ENCODE measurements at places on chromosomes 2 and 18.

DNA sequence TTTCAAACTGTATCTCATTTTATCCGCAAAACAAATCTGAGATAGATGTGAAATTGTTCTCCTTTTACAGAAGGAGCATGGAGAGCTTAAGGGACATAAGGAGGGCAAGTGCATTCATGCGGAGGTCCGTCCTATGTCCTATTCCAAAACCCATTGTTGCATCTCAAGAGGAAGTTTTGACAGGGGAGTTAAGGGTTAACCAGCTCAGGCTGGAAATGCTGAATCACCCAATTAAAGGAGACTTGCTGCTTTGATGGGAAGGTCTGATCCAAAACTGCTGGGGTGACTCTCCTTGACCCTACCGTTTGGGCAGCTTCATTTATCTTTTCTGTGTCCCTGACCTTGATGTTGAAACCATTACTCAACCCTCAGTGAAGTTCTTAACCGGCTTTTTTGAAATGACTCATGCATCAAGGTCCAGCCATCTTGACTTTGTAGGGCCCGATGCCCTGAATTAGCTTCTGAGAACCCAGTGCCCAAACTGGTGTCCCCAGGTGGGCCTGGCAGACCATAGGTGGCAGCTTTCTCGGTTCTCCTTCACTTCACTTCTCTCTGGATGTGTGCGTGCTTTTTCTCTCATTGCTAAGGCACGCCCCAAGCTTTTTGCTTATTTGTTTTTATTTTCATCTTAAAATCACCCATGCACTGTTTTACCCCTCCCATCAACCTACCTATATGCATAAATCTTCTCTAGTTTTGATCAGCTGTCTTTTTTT, 15.9 kb upstream of the TXNDC2 start:
- DNase-seq = no peak

DNA sequence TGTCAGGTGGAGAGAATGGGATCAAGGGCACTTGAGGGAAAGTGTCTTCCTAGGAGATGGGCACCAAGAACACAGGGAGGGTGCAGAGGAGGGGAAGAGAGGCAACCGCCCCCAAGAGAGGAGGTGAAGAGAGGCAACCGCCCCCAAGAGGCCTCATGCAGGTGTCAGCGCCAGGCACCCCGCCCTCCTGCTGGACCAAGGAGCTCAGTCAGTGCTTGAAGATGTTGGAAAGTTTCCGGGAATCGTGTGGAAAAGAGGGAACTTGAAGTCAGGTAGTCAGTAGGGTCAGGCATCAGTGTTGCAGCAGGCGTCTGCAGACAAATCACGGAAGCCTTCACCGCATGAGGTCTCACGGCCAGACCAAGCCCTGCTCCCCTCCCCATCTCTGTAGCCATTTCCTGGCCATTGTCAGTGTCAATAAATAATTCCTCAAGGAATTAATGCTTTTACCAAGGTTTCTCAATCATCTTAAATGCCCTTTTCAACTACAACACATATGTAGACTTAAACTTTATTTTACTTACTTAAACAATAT, 353.1 kb downstream of the EIPR1 start:
- DNase-seq = no peak

GRCh38 chr18:7786569-7786968, 219.5 kb downstream of the PTPRM start:
- DNase-seq = no peak

GRCh38 chr2:73260338-73260984, 23.8 kb downstream of the FBXO41 start:
- DNase-seq = no peak

- DNase-seq = no peak
These were observed 62.5 kb downstream of the RHOB start for GRCh38 chr2:20509301-20509769.

DNA sequence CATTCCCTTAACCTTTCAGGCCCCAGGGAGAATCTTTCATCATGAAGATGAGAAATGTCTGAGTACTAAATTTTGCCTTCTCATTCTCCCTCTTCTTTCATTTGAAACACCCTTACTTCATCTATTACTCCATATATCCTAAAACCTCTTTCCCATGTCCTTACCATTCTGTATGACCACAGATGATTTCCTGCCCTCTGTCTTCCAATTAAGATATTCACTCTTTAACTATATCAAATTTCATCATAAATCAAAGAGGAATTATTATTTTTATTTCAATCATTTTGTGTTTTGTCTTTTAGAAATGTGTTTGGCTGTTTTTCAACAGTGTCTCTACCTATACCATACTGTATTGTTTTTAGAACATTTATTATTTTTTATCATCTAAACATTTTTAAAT, 964.9 kb upstream of the KLHL29 start:
- DNase-seq = no peak

GRCh38 chr18:47490882-47491281, 239.4 kb upstream of the SKOR2 start:
- DNase-seq = no peak

DNA sequence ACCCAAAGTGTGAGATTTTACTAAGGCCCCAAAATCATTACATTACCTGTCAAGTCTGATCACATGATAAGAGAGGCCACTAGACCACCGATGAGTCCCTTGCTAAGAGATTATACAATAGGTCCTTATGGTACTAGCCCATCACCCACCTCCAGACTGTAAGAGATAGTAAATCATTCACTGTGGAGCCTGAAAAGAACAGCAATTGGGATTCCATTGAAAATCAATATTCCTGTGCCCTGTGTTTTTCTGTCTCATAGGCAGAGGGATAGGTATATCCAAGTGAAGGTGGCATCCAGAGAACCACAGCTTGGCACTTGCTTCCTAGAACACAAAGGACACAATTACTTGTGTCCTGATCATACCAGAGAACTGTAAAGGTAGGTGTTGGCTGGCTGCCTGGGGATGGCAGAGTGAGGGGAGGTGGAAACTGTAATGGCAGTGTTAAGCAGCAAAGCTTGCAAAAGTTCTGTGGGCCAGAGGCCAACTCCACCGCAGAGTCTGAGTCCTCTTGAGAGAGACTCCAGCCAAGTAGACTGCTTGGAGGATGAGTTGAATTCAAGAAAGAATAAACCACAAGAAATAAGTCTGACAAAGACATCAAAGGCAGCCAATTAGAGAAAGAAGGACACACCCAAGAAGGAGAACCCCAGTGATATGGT, 102.0 kb upstream of the PIEZO2 start:
- no peak for DNase-seq

GRCh38 chr2:112869258-112869842, 32.8 kb upstream of the IL1B start:
- DNase-seq = no peak

DNA sequence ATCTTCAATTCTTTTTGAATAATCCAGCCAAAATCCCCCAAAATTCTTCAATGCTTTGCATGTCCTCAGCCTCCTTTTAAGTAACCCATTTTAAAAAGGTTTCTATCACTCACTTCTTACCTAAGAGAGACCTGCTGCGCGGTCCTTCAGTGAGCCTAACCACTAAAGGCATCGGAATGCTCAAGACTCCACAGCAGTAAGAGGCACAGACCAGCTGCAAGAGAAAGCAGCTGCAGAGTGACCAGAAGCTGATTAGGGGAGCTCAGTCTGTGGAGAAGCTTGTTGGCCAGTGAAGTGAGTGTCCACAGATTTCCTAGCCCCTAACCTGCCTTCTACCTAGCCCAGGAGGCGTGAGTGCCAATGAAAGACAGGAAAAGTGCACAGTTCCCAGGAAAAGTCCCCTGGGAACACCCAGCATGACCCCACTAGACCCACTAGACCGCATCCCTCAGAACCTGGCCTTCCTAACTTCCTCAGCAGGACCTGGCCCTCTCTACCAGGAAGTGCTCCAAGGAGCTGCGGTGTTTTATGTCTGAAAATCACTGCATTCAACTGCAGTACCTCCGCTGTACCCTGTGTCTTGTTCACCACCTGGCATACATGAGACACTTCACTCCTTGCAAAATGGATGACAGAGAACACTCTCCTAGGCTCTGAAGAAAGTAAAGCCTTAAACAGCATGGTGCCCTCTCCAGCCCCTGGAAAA, 10.1 kb downstream of the MBOAT2 start:
- DNase-seq = no peak

DNA sequence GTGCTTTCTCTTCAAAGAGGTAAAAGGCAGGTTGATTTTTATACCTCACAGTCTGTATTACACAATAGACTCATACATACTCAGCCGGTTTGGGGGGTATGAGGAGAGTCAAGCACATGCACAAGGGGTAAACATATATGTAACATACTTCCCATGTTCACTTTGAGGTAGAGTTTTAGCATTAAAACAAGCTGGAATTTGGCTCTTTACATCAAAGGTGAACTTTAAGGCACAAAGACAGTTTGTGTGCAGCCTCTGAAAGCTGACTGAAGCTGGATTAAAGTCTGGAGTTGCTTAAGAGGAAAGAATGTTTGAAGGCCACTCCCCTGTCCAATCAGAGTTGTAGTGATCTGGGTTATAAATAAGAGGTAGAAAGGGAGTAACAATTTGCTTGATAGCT, 282.0 kb downstream of the DPP10 start:
- DNase-seq = no peak

DNA sequence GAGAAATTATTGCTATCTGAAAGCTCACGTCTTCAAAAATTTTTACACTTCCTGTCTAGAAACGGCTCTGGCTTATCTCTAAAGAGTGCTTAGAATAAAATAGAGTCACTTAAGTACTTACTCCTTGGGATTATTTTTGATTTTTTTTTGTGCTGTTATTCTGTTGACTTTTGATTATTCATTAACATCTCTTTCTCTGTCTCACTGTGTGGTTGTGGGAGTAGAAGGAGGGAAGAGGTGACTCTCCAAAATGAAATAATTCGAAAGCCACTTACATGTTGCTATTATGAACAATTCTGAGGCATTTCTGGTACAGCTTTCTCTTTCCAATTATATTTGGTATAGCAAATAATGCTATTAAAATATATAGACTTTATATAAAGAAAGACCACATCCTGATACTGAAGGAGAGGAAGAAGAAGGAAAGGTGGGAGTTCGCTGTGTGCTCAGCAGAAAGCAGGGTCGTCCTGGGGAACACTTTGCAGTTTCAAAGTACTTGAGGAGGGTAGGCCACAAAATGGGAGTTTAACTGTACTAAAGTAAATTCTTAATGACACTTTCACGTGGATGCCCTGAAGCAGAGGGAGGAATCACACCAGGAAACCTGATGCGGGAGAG, 9.6 kb upstream of the MMADHC start:
- DNase-seq = no peak

- DNase-seq = no peak
These were observed 172.0 kb upstream of the NRP2 start for GRCh38 chr2:205510345-205510744.

GRCh38 chr2:236857246-236857645, 228.4 kb upstream of the COPS8 start:
- no peak for DNase-seq

- no peak for DNase-seq
These were observed 67.6 kb downstream of the KIAA2012 start for GRCh38 chr2:202140522-202141252.

GRCh38 chr2:20224716-20225293, at the start of gene SDC1:
Gene SDC1 (minus strand): TSS chr2:20225130. CDS start chr2:20224867, 263 bp downstream.
- DNase-seq = no peak

GRCh38 chr2:189834059-189834458, 49.8 kb downstream of the PMS1 start:
- DNase-seq = no peak

GRCh38 chr18:2707551-2708168, 52.1 kb downstream of the SMCHD1 start:
- no peak for DNase-seq
